ENCODE measurements at places on chromosomes 5 and 9. TPM values are rescaled to one million over a fixed set of nuclear protein-coding genes. Genes with fewer than 3 reads are reported as not detected.

Gene ECM2
- 19.1 TPM for polyA plus RNA-seq

Gene SLC46A2
- polyA plus RNA-seq = 0.67 TPM

Gene PFN3
- not detected for polyA plus RNA-seq

Gene OR1L6
- polyA plus RNA-seq = not detected

Gene TMC1
- polyA plus RNA-seq = 0.19 TPM

Gene CTXN3
- not detected for polyA plus RNA-seq

Gene TUSC1
- 9.6 TPM for polyA plus RNA-seq

Gene HAVCR1
- polyA plus RNA-seq = not detected

Gene SVEP1
- 3.8 TPM for polyA plus RNA-seq

Gene TLX3
- polyA plus RNA-seq = not detected

Gene IL3
- polyA plus RNA-seq = not detected

Gene PCDHGC4
- 0.34 TPM for polyA plus RNA-seq

Gene SGCD
- polyA plus RNA-seq = 4.2 TPM

Gene FANCG
- 5.6 TPM for polyA plus RNA-seq

Gene CNTNAP3B
- 8.7 TPM for polyA plus RNA-seq

Gene EPB41L4B
- polyA plus RNA-seq = 34.7 TPM

Gene PRUNE2
- 6.6 TPM for polyA plus RNA-seq

Gene PPP6C
- polyA plus RNA-seq = 23.8 TPM

Gene PCDHB6
- 0.46 TPM for polyA plus RNA-seq

Gene MCTP1
- polyA plus RNA-seq = 14.9 TPM

Gene C1QTNF3
- polyA plus RNA-seq = 4.4 TPM

Gene PIP5K1B
- 0.67 TPM for polyA plus RNA-seq

Gene TBC1D2
- polyA plus RNA-seq = 6.9 TPM

Gene PAEP
- not detected for polyA plus RNA-seq

Gene PRLR
- polyA plus RNA-seq = 0.61 TPM

Gene OR1J2
- polyA plus RNA-seq = not detected

Gene SH3TC2
- 0.22 TPM for polyA plus RNA-seq

Gene LCN15
- polyA plus RNA-seq = not detected

Gene CDC25C
- 1.2 TPM for polyA plus RNA-seq

Gene PCDHA11
- 0.03 TPM for polyA plus RNA-seq

Gene ANKRD20A1
- polyA plus RNA-seq = 0.16 TPM

Gene PCDHA4
- 0.04 TPM for polyA plus RNA-seq

Gene PPP3R2
- not detected for polyA plus RNA-seq

Gene IL17B
- polyA plus RNA-seq = 0.17 TPM
